ENCODE measurements at places on chromosomes 3 and 15.

- DNase-seq, result no peak
Measured at GRCh38 chr3:100042166-100042981, 71.9 kb downstream of the FILIP1L start.

DNA sequence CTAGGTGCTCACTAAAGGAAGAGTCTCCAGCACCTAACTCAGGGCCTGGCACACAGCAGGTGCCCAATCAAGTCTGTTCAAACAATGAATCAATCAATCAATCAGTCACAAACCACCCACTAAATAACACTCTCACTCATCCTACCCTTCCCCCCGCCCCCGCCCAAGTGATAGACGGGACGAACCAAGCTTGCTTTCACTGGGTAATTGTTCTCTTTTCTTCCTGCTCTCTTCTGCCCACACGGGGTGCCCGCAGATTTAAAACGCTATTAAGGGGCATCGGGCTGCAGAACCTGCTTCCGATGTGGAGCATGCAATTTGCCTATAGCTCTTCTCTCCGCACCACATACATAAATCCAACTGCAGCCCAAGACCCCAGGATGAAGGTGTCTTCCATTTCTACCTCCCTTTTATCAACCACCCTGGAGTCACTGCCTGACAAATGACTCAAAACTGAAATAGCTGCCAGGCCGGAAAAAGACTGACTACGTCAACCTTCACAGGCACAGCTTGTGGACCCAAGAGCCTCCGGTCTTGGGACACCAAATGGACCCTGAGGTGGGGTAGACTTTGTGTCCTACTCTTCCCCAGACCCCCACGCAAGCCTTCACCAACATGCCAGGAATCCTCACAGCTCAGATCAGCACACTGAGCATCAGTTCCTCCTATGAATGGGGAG is 1.7 kb downstream of the KLHL25 start:
- DNase-seq, result no peak

- DNase-seq, result no peak
Measured at GRCh38 chr15:96171853-96172296, 158.6 kb upstream of the NR2F2 start.

- DNase-seq, result no peak
Measured at GRCh38 chr15:77546050-77546501, 86.6 kb downstream of the LINGO1 start.

DNA sequence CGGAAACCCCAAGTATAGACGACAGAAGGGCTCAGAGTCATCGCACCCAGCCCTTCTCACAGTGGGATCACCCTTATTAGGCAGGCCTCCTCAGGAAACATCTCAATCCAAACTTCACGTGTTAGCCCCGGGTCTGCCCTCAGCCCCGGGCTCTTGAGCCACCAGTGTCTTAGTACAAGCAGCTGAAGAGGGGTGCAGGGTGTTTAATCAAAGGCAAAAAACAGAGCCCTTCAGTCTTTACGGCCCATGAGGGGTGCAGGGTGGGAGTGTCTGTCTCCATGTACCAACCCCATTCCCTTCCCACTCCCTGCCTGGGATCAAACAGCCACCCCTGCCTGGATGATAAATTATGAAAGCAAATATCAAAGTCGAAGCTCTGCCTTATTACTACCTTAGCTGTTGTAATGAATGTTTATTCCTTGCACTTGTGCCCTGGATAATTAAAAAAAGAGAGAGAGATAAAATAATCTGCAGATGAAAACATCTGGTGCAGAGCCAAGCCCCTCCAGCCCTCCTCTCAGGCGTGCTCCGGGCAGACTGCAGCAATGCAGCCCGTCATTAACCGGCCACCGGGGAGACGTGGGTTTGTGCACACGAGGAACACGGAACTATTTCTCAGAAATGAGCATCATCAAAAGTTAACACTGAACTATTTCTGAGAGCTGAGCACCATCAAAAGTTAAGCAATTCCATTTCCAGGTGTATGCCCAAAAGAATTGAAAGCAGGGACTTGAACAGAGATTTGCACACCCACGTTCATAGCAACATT is 64.5 kb downstream of the ADAMTS17 start:
- DNase-seq, result no peak

DNA sequence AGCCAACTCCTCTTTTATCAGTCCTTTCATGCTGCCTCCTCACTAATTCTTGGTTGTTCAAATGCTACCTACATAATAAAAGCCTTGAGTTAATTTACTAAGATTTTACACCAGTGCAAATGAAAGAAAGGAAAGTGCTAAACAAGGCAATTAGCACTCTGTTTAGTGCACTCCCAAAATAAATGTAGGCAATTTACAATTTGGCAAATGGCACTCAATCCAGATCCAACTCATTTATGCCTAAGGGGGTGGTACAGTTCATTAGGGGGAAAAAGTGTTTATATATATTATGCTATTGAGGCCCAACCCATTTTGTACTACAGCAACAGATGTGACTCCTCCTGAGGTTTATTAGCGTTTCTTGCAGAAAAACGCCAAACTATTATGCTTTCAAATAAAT is 370.1 kb downstream of the NR2F2 start:
- no peak for DNase-seq

DNA sequence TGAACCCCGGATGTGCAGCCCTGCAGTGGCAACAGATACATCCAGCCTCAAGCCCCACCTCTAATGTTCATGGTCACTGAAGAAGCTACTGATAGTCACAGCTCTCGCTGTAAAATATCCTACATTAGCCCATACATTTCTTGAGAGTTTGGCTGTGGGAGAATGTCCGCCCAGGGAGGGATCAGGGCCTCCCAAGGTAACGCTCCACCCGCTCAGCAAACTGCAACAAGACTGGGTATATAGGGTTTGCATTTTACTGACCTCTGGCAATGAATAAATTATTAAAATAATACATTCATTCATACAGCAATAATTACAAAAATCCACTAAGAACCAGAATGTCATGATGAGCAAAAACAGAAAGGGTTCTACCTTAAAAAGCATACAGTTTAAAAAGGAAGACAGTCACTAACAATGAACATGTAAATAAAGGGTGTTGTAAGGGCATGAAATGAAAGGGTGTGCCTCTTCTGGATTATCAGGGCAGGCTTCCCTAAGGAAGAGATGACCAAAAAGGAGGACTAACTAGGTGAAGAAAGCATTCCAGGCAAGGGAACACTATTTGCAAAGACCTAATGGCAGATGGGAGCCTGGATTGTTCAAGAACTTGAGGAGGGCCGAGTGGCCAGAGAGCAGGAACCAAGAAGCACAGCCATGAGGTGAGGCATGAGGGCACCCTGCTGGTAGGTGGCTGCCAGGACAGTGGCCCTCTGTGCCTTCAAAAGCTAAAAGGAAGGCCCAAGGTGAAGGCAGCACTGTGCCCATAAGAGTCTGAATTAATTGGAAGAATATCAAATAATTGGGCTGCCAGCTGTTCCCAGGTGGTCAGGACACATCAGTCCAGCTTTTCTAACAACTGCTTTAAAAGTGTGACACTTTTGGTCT is 28.1 kb upstream of the CTDSPL start:
- no peak for DNase-seq

- no peak for DNase-seq
Measured at GRCh38 chr15:39204031-39204430, 376.8 kb upstream of the THBS1 start.

DNA sequence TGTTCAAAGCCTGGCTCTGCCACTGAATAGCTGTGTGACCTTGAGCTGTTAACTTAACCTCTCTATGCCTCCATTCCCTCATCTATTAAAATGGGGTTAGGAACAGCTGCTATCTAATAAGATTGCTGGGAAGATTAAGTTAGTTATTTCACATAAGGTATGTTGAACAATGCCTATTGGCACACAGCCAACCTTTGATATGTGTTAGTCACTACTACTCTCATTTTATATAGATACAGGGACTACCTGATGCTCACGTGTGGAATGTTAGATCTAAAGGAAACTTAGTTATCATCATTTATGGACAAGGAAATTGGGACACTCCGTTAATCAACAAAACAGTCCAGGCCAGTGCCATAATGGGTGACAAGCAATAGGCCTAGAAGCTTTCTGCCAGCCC is 332.4 kb upstream of the PPP2R3A start:
- no peak for DNase-seq

DNA sequence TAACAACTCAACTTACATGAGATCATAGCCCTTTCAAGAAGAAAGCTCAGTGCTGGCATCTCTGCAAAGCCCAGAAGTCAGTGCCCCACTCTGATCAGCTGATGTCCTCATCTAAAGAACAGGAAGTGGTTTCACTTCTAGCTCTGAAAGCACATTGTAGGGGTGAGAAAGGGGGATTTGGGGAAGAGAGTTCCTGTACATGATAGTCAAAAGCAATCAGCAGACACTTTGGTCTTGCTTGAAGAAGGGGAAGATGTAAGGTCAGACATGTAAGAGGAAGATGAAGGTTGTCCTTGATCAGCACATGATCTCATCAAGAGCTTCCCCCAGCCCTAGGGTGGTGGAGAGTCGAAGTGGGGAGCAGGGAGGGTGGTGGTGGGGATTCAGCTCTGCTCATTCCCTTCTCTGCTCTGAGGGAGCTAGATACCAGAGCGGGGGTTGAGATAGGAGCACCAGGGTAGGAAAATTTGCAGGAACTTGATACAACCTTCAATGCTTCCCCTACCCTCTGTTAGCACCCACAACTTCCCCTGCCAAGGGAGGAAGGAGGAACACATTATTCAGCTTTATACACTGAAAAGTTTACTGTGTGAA is 76.4 kb upstream of the ETV5 start:
- DNase-seq, result no peak

DNA sequence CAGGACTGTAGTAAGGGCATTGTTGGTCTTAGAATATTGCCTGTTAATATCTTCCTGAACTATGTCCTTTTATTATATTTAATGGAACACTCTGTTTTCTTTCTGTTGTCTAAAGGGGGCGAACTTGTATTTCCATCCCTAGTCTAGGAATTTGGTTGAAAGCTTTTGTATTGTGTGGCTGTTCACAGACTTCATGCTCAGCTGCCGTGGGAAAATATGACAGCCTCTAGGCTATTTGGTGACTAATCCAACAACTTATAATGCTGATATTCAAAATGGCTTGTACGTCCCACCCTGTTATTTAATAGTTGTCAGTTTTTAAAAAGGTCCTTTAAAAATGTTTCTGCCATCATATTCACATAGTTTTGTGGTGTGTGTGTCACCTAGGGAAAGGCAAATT is 202.6 kb downstream of the KLHL25 start:
- DNase-seq, result no peak

DNA sequence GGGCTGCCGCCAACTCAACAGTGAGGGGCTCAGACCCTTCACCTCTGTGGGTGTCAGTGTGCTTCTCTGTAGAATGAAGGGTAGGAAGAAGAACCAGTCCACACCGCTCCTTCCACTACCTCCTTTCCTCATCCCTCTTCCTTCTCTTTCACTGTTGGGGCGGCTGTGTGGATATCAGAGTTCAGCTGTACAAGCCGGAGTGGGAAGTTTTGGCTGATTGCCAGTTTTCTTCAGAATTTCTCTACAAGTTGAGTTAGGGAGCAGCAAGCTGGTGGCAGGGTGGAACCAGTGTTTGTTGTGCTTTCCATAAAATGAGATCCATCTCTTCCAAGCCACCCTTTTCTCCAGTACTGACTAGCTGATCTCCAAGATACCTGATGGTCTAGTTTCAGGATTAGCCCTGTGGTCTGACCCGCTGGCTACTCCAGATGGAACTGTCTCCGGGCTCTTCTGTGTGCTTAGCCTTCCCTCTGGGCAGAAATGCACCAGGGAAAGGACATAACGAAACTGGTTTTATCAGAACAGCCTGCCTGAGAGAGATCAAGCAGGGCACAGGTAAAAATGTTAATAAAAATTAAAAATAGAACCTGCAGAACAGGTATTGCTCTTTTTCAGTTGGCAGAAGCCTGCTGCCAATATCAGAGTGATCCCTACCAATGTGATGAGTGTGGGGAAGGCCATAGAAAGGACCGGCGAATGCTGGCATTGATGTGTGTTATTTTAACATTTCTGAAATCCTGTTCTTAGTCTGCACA is 169.9 kb upstream of the TSC22D2 start:
- DNase-seq, result no peak

DNA sequence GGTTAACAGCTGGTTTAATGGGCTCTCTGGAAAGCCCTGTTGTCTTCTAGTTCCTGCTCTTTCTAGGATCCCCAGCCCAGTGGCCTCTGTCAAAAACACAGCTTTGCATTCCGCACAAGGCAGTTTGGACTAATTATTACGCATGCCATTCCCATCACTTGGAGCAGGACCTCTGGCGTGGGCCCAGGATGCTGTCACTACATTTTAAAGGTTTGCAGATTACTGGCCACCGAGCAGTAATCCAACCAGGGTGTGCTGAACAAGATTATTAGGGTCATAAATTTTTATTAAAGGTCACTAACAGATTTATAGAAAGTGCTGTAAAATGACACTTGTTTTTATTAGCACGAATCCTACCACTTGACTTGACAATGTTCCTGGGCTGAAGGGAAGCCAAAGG is 143.6 kb upstream of the SLC6A11 start:
- DNase-seq, result no peak

- DNase-seq, result no peak
Measured at GRCh38 chr3:178097576-178097975, 438.7 kb upstream of the KCNMB2 start.

GRCh38 chr3:32872487-32873382 is 54.9 kb downstream of the TRIM71 start:
- no peak for DNase-seq

DNA sequence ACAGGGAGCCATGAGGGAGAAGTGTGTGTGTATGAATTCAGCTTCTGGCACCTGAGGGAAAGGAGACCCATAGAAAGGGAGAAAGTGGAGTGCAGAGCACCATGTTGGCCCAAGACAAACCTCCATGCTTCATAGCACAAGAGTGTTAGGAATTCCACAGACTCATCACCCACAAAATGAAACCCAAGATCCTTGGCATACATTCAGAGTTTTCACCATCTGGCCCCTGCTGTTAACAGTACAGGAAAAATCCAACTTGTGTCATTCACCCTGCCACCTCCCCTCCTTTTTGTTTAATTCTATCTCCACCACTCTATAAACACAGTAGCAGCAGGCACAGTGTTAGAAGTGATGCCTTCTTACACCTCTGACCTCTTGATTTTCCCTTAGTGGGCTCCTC is 60.0 kb upstream of the MNS1 start:
- no peak for DNase-seq

DNA sequence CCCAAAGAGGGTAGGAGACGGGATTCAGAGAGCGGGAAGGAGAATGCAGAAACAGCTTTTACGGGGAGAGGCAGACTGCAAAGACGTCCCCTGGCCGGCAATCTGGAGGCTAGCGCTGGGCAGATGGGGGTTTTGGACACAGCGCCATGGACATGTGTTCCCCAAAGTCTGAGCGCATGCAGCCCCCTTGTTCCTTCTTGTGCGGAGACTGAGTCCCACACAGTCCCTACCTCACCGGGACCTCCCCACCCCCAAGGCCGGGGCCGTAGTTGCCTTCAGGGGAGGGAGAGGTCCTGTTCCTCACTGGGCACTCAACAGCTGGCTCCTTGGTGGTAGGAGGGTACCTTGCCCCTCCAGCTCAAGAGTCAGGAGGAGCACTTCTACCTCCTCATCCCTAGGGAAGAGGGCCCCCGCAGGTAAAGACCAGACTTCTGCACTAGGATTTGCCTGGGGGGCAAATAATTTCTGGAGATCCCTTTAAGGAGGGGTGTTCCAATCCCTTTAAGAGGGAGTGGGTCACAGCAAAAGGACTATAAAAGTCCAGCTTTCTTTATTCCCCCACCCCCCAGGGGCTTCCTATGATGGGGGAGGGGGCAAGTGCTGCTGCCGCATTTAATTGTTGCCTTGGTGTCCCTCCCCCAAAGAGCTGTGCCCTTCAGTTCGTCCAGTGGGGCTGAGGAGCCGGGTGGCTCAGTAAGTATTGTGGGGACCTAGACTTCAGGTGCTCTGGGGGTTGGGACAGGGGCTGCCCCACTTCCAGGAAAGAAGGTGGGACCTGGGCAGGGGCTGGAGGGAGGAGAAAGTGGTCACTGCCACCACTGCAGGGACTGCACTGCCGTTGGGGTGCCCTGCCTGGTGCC is 3.6 kb upstream of the BAHD1 start:
- no peak for DNase-seq

GRCh38 chr3:149620291-149621020 is 37.4 kb downstream of the WWTR1 start:
- DNase-seq, result no peak
